ENCODE measurements at places on chromosomes 7 and 10.

- DNase-seq, result no peak
These were observed 116.2 kb downstream of the SH3PXD2A start for GRCh38 chr10:103739039-103739764.

- no peak for DNase-seq
These were observed 46.6 kb downstream of the PWWP2B start for GRCh38 chr10:132443605-132443982.

- DNase-seq, result no peak
These were observed 27.8 kb downstream of the PPP1R3A start for GRCh38 chr7:113891031-113891350.

DNA sequence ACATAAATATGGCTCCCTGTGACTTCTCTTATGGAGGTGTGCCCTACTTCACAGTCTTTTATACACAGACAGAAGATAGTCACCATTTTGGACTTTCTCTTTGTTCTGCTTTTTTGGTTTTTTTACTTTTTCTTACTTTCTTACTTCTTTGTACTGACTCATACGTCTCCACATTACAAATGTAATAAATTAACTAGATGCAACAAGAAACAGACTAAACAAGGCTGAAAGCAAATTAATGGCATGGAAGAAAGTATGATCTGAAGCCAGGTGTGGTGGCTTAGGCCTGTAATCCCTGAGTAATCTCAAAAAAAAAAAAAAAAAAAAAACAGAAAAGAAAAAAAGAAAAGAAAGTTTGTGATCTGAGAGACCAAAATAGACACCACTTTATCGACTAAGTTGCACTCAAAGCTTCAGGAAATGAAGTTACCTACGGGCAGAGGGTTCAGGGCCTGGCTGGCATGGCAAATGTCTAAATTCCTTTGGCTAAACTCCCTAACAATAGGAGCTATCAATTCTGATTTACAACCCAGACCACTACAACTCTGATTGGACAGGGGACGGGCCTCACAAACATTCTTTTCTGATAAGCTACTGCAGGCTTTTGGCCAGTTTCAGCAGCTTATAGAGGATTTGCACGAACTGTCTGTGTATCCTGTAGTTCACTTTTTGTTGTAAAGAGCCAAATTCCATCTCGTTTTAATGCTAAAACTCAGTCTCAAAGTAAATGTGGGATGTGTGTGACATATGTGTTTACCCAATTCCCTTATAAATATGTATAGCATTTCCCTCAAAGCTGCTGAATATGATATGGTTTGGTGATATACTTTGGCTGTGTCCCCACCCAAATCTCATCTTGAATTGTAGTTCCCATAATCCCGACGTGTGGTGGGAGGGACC, 129.1 kb downstream of the SEPTIN14 start:
- DNase-seq, result no peak

DNA sequence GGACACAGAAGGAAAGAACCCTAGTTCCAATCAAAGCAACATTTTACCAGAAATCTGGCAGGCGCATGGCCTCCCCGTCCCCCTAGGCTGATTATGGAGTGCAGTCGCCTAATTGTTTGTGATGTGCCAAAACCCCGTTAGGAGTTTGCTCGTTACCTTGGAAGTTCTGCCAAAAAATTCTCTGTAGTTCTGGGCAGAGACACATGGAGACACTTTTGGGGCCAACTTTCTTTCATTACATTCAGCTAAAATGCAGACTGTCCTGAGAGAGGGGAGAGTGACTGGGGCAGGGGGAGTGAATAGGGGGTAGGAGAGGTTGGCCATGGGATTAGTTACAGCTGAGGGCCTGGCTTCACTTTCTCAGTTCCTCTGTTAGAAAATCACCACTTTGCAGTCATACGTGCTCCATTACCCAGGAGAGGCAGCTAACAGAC, 158.0 kb upstream of the NPVF start:
- DNase-seq, result peak; percentile 87

- DNase-seq, result no peak
These were observed 23.0 kb downstream of the ASB15 start for GRCh38 chr7:123624527-123625183.

GRCh38 chr10:102140913-102141540, 8.2 kb downstream of the PPRC1 start:
- DNase-seq, result no peak

- peak; percentile 68 for DNase-seq
These were observed 240.9 kb upstream of the KAT6B start for GRCh38 chr10:74585231-74586087.

DNA sequence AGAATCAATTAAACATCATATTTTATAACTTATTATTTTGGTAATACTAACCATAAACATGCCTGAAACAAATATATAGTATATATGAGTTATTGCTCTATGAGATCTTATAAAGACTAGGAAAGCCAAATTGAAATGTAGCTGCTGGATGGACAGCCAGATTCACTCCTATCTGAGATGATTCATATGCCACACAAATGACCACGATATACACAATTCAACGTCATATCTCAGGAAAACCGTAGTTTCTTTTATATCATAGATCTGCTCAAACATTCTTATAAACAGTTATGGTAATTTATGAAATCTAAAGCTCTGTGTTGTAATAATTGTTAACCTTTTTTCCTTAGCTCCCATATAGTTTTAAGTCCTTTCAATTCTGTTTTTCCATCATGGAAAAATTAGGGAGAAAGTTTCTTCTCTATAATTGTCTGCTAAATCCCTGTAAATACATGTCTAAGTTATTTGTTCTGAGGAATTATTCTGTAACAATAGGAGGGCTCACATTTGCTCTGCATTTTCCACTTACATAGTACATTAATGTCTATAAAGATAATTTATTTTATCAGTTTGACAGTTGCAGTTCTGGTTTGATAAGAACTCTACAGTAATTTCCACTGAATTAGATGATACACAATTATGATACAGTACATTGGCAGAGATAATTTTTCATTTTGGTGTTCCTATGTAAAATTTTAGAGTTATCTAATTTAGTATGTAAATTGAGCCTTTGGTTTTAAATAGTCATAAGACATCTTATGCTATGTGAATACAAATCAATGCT, 42.7 kb downstream of the GNAT3 start:
- DNase-seq, result no peak

DNA sequence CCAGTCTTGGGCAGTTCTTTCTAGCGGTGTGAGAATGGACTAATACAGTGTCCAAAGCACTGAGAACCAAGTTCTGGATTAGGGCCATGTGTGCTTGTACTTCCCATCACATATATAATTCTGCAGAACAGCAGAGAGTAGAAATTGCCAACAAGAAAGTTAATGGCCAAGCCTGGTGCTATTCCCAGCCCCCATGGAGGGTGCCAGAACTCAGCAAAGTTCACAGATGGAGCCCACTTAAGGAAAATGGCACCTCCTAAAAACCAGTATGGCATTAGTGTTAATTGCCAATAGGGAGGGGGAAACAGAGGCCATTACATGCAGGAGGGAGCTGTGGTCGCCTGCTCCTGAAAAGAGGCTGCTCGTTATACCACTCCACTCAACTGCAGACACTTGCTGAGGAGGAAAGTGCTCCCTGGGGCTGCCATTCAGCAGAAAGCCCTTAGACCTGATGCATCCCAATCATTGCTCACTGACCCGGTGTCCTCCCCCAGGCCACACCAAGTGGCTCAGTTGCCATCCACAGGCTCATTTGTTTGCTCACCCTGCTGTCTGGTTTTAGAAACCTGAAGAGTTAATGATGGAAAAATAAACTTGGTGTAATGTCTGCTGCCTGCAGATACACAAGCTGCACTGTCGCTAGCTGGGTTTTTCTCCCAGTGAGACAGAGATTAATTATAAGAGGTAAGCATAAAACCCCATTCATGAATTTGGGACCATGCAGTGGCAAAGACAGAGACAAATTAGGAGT, 280.6 kb downstream of the GFRA1 start:
- peak; percentile 24 for DNase-seq

- DNase-seq, result peak; percentile 65
These were observed 7.1 kb downstream of the NEBL start for GRCh38 chr10:20890009-20890408.

DNA sequence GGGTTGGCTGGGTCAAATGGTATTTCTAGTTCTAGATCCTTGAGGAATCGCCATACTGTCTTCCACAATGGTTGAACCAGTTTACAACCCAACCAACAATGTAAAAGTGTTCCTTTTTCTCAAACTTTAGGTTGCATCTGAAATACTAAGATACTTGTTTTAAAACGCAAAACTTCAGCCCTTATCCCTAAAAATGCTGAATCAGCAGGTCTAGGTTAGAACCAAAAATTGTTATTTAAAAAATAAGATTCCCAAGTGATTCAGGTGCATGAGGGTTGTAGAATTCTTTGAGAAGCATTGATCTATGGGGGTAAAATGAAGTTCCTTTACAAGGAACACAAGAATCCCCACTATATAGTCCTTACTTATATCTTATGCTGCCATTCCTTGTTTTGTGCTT, 56.5 kb upstream of the BICC1 start:
- DNase-seq, result no peak

DNA sequence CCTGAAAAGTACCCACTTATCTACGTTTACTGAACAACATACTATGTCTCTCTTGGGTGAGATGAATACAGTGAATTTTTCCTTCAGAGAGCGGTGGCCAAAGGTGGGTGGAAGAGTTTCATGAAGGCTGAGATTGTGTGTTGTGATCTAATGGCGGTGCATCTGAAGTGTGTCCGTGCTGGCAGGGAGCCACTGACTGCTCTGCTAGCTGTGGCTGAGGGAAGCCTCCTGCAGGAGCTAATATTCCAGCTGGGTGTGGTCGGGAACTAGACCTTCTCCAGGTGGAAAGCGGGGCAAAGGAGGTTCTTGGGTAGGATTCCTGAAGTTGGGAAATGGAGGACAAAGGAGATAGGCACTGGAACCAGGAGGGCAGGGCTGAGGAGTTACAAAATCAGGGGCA, 69.2 kb upstream of the GRB10 start:
- no peak for DNase-seq

DNA sequence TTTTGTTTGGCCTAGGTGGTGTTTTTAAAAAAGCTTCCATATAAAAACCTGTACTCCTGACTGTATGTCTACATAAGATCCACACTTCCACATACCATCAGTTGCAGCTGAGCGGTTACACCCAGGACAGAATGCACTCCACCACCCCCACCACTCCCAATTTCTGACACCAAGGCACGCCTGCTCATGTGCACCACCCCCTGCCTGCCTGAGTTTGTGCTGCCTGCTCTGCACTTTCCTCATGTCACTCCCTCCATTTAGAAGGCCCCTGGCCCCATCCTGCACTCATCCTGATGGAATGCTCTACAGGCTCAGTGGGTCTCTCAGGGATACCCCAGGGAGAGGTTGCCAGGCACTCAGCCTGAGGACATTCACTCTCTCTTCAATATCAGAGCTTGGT, 6.5 kb downstream of the VPS41 start:
- no peak for DNase-seq

GRCh38 chr10:129505500-129506075, 38.5 kb downstream of the MGMT start:
- DNase-seq, result no peak

- DNase-seq, result no peak
These were observed 23.9 kb upstream of the ZNF716 start for GRCh38 chr7:57425969-57426628.

DNA sequence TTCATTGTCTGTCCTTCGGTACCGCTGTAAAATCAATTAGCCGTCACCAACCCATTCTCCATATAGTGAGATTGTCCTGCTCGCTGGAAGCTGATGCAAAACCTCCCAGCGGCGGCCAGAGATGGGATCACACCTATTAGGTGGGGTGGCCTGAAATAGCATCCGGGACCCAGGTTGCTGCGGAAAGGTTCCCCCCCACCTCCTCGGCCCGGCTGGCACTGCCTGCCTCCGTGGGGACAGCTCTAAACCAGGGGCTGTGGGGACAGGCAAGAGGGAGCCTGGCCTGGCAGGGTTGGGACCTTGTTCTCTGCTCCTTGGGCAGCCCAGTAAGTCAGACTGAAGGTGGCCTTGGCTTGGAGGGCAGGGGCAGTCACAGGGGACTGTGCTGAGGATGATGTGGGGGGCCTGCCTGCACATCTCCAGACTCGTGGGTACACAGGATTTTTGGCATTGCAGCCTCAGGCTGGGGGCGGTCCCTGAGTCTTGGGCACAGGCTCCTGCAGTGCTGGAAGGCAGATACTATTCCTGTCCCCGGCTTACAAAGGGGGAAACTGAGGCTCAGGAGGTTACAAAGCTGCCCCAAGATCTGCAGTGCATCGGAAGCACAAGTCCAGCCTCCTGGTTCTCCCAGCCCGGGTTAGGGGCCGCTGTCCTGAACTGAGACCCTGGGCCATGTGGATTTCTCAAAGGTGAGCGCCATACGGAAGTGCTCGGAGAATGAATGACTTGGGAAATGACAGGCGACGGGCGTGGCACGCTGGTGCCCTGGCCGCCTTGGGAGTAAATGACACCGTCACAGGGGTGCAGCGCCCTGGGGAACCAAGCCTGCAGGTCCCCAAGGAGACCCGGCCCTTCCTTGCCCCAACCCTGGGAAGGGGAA, 65.6 kb downstream of the UNCX start:
- DNase-seq, result no peak

DNA sequence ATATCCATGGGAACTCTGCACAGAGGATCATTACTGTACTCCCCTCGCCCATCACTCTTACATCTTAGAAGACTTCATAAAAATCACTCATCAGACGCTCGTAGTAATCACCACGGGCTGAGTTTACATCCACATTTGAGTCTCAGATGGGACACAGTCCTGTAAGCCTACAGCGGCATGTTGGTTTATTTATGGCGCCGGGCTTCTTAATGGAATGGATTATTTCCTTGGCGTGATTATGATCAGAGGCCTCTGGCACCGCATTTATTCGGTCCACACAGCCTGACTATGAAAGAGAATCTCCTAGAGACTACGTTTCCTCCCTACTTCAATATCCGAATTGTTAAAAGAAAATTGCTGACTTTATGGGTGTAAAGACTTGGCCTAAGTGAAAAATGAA, 123.5 kb upstream of the FRMD4A start:
- no peak for DNase-seq

DNA sequence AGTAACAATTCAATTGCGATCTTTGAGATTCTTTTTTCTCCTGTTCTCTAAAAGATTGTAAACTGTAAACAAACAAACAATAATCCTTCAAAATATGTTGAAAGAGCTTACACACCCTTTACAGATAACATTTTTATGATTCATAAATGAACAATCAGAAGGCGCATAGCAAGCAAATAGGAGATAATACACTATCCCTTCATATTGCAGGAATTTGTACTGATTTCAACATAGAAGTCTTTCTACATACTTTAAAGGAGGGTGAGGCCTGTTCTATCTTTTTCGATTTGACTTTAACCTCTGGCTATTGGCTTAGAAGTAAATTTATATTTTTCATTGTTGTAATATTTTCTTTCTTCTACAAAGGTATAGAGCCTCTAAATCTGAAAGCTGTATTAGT, 57.2 kb downstream of the TFEC start:
- DNase-seq, result no peak

- no peak for DNase-seq
These were observed 9.2 kb upstream of the NT5C2 start for GRCh38 chr10:103202319-103202718.

DNA sequence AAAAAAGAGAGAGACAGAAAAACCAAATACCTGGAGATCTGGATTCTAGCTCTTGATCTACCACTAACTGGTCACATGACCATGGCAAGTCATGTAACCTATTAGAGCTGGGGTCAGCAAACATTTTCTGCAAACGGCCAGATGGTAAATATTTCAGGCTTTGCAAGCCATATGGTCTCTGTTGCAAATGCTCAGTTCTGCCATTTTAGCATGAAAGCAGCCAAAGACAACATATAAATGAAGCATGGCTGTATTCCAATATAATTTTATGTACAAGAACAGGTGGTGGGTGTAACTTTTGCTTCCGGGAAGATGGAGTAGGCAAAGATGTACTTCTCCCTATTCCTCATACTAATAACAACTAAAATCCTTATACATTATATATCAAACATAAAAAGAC, 6.7 kb downstream of the FRA10AC1 start:
- no peak for DNase-seq

Data from NCI-H1092 treated with DMSO at 0.1 percent for 48 hours (cell line).